Omental fat pad (tissue), 4 donors: ENCODE measurements at places on chromosomes 3 and 15. TPM values are rescaled to one million over a fixed set of nuclear protein-coding genes. Genes with fewer than 3 reads are reported as not detected.

CCR8 gene
- not detected for total RNA-seq

- peak; percentile 56 for DNase-seq
Observed at GRCh38 chr3:48847504-48848423, at the start of gene PRKAR2A. Gene PRKAR2A, minus strand, starts transcription at chr3:48847874. Its CDS starts 278 bp downstream, at chr3:48847596.

DNA sequence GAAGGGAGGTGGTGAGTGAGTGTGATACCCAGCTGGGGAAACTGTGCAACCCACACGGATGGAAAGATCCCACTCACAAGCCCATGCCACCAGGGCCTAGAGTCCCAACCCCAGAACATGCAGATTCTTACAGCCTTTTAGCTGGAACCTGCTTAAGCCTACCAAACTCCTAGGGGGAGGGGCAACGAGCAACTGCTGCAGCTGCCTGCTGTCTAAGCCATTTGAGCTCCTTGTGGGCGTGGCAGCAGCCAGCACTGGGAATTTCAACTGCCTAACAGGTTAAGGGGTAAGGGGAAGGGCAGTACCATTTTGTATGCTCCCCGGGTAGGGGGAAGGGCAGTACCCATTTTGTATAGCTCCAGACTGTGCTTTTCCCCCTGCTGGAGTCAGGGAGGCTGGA, 673.2 kb upstream of the BCHE start:
- no peak for DNase-seq

GOLGA8M gene
- total RNA-seq = 5.6 TPM

DNA sequence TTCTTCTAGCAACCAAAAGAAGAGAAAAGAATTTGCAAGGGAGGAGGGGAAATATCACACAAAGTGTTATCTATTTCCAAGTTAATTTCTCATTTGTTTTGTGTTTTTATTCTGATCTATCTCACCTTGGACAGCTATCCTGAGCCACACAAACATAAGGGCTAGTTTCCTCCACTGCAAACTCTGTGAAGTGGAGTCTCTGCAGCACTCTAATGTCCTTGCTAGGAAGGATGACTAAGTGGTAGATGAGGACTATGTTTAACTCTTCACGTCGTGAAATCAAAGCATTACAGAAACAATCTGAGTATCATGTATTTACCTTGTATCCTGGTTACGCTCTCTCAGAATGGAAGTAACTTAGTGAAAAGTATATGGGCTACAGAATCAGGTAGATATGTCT, 33.9 kb upstream of the CHRM5 start:
- no peak for DNase-seq

B3GNT5 gene
- 8.9 TPM for total RNA-seq

DNA sequence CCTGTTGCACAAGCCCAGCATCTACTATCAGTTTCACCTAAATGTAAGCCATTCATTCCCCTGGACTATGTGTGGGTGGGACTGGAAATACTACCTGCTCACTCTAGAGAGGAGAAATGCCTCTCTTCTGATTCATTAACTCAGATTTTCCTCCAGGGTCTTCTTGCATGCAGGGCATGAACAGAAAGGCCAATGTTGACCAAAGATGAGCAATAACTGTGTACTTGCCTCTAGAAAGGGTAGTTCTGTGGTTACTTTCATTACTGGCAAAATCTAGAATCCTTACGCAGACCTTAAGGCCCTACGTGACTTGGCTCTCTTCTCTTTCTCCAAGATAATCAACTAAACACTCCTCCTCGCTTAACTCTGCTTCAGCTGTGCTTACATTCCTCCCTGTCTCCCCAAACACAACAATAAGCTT, 81.4 kb upstream of the PSMD6 start:
- DNase-seq = no peak

DNA sequence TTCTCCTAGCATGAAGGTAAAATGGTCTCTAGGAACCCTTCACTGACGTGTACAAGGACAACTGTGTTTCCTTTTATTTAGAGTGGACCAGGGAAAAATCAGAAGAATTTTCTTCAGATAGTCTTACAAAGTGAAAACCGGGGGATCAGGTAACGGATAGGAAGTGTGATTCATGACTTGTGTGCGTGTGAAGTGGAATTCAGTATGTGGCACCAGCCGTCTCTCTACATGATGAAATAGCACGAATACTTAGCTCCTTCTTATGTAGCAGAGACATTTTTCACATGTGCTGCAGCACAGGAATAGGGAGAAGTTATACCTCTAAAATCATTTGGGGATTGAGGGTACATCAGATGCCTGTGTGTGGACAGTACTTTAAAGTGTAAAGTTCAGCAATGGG, 159.2 kb downstream of the MEX3B start:
- no peak for DNase-seq

DNA sequence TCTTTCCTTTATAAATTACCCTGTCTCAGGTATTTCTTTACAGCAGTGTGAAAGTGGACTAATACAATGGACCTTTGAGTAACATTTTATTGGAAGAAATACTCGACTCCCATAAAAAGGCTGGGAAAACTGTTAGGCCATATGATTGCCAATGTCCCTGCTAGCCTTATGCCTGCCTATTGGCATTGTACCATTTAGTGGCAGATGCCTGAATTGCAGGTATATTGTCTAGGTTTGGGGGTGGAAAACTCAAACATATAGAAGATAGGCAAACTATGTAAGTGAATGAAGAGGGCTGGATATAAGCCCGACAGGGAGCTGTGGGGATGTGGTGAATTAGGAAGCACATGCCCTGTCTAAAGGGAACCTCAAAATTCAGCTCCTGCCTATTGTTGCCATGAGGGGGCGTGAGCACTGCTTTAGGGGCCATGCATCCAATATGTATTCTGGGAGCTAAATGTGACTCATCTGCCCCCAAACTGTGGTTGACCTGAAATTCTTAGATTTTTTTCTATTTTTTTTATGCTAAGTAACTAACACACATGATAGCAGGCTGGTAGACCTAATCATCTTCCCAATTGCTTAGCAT, 65.2 kb upstream of the TRA2B start:
- DNase-seq = no peak

GRCh38 chr3:166457382-166457781, 620.2 kb upstream of the BCHE start:
- no peak for DNase-seq

- DNase-seq = no peak
Observed at GRCh38 chr3:12461097-12461649, 23.1 kb upstream of the TSEN2 start.

DGKG gene
- total RNA-seq = 0.84 TPM

DNA sequence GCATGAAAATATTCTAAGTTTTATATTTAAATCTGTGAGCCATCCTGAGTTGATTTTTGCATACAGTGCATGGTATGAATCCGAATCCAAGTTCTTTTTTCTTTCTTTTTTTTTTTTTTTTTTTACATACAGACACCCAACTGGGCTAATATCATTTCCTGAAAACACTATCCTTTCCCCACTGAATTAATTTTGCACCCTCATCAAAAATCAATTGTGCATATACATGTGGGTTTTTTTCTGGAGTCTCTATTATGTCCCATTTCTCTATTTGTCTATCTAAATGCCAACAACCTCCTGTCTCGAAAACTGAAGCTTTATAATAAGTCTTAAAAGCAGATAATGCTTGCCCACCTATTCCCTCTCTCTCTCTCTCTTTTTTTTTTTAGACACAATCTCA, 5.9 kb upstream of the ABI3BP start:
- DNase-seq = no peak

DNA sequence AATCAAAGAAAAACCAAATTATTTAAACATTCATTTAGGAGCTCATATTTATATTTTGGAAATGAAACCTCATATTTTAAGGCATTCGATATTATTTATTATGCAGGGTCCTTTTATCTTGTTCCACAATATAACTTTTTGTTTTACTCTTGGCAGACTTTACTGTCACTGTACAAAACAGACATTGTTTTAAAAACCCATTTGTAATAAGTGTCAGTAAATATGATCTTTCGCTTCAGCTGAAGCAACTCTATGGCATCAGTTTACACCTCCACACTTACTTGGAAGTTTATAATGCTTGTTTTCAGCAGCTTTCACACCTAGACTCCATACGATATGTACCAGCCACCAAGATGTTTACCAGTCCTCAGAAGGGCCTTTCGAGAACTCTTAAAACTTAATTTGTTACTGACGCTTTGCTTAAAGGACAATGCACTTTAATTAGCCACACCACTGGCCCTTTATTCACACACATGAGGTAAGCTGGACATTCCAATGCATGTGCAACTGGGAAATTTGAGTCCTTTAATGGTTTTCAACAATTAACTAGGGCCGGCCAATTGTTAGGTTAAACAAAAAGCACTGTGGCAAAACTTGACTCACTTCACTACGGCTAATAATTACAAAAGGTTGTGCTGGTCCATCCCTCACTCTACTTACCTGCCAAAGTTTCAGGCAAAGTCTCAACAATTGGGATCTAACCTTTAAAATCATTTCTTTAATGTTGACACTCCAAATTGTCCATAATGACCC, 16.7 kb downstream of the WWTR1 start:
- DNase-seq = no peak

CLDN16 gene
- total RNA-seq = not detected

GRCh38 chr3:164479978-164480377, 598.3 kb downstream of the SI start:
- no peak for DNase-seq

GRCh38 chr15:92400573-92400972, 6.9 kb downstream of the ST8SIA2 start:
- DNase-seq = no peak

- DNase-seq = no peak
Observed at GRCh38 chr3:183489455-183490210, 61.2 kb upstream of the MCF2L2 start.

DNA sequence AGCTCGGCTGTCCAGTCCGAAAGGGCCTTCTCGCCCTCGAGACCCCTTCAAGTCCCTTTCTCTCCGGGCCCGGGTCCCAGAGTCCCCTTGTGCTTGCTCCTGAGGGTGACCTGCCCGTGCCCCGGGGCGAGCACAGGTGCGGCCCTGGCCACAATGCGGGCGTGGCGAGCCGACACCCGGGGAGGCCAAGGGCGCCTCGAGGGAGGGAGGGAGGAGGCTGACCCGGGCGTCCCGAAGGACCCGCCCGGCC, 810 bp upstream of the MEF2A start:
- no peak for DNase-seq

GRCh38 chr3:159058859-159059258, 257.0 kb downstream of the MFSD1 start:
- DNase-seq = no peak

- DNase-seq = no peak
Observed at GRCh38 chr15:75431682-75432081, 19.8 kb downstream of the SIN3A start.

SCAANT1 gene
- not detected for total RNA-seq
